ENCODE measurements at places on chromosomes 3 and 15.

DNA sequence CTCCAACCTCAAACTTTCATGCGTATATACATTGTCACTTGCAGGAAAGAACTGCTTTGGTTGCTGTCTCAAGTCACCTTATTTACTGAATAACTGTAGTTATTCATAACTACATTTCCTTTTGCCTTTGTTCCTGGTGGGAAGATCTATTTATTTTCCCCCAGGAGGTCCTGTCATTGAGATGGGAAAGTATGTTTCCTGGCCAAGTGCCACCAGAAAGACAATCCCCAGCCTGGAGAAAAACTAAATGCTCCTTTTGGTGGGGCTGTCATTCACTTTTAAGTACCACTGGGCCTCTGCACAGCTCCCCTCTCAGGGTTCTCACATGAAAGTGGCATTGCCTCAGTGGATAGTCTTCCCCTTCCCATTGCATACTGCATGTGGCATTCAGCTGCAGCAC is 59.8 kb downstream of the LRRC3B start:
- no peak for DNase-seq

- no peak for DNase-seq
Observed at GRCh38 chr3:98914210-98915080, 12.9 kb upstream of the DCBLD2 start.

DNA sequence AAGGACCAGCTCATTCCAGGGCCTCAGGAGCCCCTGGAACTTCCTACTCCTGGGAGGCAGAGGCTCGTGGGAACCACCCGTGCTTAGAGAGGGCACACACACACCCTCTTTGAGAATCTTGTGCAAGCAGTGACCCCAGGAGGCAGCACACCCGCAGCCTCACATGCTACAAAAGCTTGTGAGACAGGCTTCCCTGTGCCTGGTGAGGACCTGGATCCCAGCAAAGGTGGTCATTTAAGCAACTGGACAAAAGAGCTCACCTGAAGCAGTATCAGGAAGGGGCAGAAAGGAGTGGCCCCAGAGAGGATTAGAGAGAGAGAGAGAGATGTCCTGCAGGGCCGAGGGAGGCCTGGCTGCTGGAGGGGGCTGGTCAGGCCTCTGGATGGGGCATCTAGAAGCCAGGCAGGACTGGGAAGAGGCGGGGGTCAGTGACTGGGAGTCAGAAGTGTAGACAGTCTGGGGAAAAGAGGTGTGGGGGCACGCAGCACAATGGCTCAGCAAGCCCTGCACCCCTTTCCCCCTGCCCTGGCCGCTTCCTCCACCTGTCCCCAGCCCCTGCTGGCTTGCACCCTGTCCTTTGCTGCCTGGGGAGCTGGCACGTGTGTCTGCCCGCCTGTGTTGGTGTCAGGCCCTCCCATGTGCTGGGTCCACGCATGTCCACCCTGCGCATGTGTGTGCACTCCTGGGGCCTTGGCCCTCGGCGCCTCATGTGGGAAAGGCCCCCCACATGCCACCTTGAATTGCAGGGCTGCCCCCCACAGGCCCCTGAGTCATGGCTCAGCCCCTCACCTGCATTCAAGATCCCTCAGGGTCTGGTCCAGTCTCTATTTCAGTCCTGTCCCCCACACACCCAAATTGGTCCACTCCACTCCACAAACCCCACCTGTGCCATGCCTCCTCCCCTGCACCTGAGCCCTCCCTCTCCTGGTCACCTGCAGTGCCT is 36.9 kb downstream of the TSPAN3 start:
- DNase-seq: no peak

GRCh38 chr3:106688464-106688863 is 688.8 kb upstream of the CCDC54 start:
- peak; percentile 75 for DNase-seq

- DNase-seq: no peak
Observed at GRCh38 chr3:193928354-193929209, 207.4 kb upstream of the HES1 start.

DNA sequence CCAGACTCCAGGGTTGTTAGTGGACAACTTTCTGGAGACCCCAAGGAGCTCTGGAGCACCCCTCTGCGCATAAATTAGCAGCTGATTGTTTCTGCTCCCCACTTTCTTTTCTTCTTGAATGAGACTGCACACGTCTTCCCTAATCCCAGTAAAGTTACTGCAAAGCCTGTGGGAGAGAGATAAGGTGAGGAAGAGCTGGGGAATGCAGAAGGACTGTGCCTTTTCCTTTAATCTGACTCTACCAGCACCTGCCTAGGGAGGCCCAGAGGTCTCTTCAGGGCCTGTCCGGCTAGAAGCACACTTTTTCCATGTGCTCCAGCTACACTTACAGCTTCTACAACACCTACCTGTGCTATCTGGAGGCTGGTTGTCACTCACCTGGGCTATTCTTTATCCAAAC is 143.8 kb downstream of the KCNMB2 start:
- no peak for DNase-seq

- DNase-seq: no peak
Observed at GRCh38 chr3:27376109-27376772, 7.1 kb upstream of the NEK10 start.

DNA sequence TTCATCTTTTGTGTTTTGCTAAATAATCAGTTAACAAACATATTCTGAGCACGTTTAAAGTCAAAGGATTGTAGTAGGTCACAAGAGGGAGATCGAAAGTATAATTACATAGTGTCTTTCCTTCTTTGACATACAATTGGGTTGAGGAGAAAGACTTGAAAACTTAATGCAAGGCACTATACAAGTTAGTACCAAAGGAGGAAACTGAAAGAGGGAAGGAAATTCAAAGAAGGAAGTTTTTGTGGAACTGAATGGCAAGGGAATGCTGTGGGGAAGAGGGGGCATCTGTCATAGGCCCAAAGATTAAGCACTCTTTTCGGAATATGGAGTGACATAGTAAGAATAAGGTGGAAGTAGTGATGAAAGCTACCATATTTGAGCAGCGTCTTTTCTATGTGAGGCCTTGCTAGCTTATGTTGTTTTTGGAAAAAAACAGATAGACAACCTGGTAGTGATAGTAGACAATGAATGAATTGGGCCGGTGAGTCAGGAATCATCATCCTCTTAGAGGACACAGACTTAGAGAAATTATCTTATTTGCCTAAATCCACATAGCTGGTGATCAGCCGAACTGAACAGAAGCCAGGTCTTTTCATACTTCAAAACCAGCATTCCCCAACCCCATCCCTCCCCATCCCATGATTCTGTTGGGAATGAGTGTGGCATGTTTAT is 10.2 kb downstream of the MBNL1 start:
- no peak for DNase-seq

DNA sequence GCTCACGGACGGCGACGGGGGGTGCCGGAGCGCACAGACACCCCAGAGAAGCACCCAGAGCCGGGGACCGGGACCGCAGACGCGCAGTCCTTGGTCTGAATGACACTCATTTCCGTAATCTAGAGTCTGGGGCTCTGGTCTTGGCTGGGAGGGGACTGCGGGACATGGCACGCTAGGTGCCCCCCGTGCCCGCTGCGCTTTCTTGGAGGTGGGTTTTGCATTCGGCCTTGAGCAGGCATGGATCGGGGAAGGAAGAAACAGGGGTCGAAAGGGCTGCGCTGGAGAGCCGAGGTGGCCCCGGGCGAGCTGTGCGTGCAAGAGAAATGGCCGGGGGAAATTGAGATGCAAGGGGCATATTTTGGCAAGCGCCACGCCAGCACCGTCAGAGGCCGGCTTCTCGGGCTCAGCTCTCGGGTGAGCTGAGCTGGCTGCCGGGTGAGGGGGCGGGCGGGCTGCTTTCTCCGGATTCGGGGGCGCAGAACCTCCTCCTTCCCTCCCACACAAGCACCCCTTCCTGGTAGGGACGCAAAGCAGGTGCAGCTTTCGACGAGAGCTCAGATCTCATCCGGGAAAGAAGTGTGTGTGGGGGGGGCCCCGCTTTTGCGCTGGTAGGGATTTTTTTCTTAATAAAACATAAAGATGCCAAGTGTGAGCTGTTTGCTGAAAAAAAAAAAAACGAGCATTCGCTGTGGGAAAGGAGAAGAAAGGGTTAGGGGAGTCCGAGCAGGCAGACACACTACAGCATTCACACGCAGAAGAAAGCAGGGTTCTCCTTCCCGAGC is 963 bp upstream of the NTRK3 start:
- DNase-seq: no peak

- peak; percentile 21 for DNase-seq
Observed at GRCh38 chr3:10263646-10264363, 15.5 kb downstream of the TATDN2 start.

DNA sequence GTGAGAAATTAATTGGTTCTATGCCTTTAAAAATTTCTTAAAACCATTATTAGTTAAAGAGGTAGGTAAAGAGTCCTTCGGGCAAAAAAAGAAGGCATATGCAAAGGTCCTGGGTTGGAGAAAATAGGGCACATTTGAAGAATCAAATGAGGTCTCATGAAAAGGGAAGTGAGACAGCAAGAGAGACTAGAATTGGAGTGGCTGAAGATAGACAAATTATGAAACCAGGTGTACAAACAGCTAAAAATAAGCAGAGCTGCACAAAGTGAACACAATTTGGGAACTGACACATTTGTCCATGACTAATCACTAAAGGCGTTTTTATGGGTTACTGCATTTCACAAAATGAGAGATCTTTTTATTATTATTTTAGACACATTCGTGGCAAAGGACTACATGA is 581.2 kb downstream of the PYDC2 start:
- no peak for DNase-seq

DNA sequence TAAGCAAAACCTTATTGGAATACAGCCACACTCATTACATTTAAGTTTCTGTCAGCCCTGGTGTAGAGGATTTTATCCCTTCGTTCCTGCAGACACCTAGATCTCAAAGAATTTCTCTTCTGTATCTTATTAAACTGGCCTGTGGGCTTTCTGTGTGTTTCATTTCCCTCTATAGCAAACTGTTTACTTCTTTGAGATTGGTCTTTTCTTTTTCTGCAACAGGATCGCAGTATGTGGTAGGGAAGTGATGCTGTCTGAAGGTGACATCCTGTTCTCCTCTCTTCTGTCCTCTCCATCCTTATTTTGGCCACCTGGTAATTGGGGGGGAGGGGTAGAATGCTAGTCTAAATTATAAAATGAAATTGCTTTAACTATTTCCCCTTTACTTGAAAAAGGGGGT is 25.5 kb downstream of the ATP1B3 start:
- DNase-seq: no peak

DNA sequence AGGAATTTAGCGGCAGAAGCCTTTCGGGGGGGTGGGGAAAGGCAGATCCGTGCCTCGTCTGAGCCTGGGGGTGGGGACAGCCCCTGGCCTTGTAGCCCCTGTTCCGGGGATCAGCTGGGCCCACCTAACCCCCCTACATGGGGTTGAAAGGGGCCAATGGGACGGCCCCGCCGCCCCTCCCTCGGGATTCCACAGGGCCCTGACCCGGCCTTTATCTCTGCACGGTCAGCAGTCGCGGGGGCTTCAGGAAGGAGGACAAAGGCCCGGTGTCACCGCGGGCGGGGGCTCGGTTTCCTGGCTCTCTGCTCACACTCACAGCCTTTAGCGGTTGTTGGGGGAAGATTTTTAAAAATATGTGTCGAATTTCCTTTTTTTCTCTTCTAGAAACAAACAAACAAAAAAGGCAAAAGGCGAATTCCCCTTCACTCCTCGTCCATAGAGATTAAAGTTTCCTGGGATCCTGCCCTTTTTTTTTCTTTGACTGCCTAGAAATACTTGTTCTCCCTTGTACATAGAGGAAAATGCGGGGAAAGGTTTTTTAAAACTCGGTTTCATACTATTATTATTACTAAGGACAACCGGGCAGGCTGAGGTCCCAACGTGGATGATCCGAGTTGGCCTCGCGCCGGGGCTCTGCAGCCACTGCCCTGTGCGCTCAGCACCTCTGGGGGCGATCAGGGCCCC is 7.9 kb downstream of the FOXL2 start:
- DNase-seq: no peak

GRCh38 chr3:16614033-16615031 is 9.1 kb upstream of the DAZL start:
- no peak for DNase-seq

DNA sequence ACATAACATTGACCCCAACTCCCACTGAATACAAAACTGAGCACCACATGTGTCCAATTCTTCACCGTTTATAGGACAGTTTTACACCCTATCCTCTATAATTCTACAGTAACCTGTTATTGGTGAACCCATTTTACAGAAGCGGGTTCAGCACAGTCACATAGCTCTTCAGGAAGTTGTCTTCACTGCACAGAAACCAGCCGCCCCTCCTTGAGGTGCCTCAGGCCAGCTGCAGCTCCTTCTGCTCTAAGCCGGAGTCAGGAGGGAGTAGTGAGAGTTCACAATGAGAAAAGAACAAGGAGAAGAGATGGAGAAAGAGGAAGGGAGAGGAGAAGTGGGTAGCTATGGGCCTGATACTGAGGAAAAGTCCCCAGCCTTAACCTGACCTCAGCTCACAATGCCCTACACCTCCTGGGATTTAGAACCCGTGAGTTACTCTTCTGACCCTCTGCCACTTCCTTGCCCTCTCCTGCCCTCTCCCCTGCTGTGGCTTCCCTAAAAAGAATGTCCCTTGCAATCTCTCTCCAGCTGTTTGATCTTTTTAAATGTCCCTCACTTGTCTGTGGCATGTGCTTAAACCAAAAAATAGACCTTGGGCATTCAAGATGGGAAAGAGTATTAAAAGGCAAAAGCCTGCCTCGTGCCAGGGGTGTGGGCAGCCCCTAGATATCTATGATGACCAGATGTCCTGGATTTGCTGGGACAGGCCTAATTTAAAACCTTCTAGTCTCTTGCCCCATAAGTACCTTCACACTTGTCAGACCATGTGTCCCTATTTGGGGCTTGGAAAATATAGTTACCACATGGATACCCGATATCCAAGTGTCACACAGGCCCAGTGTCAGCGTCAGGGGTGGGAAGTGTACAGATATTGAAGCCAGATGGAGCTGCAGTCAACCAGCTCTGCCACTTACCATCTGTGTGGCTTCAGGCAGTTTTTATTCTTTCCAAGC is 71.3 kb upstream of the HES1 start:
- no peak for DNase-seq

GRCh38 chr3:49813497-49814174 is at the start of gene UBA7:
UBA7 (minus strand) TSS chr3:49813953; CDS start chr3:49813787, 166 bp downstream.
- DNase-seq: peak; percentile 65

- no peak for DNase-seq
Observed at GRCh38 chr3:146148468-146148931, 12.5 kb downstream of the PLOD2 start.

GRCh38 chr3:126604691-126605090 is 46.0 kb upstream of the C3orf22 start:
- no peak for DNase-seq

DNA sequence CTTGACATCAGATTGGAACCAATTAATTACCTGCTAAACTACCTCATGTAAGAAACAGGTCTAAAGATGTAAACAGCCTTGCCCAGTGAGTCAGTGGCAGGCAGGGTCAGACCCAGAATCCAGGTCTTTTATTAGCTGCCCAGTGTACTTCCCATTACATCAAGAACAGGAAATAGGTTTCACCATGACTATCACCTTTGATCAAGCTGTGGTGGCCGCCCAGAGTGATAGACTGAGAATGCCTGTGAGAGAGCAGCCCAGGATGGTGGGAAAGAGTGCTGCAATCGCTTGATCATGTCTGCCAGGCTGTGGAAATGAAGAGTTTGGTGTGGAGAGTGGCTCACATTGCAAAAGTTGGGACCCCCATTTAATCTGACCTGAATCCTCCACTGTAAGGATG is 61.3 kb upstream of the PIAS1 start:
- DNase-seq: no peak

- no peak for DNase-seq
Observed at GRCh38 chr3:2172561-2173171, 74.0 kb downstream of the CNTN4 start.

GRCh38 chr15:90019611-90020010 is 18.5 kb downstream of the ZNF710 start:
- no peak for DNase-seq

Measured in fibroblast of the conjunctiva (primary cell).